ENCODE measurements at places on chromosomes 4 and X.

DNA sequence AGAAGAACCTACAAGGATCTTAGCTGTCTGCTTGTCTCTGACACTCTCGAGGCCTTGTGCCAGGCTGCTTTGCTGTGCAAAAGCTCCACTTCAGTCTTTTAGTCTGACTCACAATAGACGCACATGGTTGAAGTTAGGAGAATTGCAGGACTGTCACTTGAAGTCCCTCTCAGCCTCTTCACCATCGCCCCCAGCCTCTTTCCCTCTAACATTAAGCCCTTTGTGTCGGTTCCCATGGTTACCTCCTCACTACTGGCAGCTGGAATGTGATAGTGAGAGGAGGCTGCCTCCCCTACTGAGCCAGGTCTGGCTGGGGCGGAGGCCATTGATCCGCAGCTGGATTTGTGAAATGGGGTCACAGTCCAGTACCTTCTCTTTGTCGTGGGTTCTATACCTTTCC lies 201.8 kb downstream of the SOWAHB start:
- DNase-seq = no peak

- DNase-seq = no peak
These were observed 17.4 kb downstream of the SORCS2 start for GRCh38 chr4:7209699-7210098.

GRCh38 chr4:57588557-57588956 lies 478.4 kb upstream of the IGFBP7 start:
- no peak for DNase-seq

GRCh38 chrX:45360571-45360970 lies 159.9 kb upstream of the DIPK2B start:
- no peak for DNase-seq

DNA sequence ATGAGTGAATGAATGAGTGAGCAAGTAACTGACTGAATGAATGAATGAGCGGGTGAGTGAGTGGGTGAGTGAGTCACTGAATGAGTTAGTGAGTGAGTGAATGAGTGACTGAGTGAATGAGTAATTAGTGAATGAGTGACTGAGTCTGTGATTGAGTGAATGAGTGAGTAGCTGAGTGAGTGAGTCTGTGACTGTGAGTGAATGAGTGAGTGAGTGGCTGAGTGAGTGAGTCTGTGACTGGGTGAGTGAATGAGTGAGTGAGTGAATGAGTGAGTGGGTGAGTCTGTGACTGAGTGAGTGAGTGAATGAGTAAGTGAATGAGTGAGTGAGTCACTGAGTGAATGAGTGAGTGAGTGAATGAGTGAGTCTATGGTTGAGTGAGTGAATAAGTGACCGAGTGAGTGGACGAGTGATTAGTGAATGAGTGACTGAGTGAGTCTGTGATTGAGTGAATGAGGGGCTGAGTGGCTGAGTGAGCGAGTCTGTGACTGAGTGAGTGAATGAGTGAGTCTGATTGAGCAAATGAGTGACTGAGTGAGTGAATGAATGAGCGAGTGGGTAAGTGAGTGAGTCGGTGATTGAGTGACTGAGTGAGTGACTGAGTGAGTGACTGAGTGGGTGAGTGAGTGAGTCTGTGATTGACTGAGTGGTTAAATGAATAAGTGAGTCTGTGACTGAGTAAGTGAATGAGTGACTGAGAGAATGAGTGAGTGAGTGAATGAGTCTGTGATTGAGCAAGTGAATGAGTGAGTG lies 223.0 kb upstream of the PSAPL1 start:
- DNase-seq = no peak

GRCh38 chrX:107576841-107577240 lies 51.5 kb upstream of the PRPS1 start:
- DNase-seq = no peak

DNA sequence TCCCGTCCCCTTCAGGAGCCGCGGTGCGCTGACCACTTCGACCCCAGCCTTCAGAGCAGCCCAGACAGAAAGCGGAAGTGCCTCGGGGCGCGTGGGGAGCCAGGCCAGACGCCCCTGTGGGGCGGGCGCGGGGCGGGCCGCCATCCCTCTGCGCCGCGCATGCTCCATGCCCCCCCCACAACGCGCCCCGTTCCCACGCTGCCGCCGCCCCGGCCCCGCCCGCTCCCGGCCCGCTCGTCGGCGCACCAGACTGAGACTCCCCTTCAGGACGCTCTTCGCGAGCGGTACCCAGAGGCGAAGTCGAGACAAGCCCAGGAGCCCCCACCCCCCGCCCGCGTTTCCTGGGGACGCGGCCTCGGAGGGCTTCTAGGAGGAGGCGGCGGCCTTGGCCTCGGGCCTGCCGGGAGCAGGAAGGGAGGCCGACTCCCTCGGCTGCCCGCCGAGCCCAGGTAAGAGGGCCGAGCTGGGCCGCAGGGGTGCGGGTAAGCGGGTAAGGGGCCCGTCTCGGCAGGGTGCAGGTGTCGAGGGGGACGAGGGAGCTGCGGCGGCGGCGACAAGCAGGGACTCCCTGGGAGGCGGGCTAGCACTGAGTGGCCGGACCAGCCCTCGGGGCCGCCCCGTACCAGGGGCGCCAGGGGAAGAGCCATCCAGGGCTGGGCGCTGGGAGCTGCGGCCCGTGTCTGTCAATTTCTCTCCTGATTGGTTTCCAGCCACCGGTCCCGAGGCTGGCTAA lies at the start of gene ZFP92:
Gene ZFP92, plus strand, starts transcription at position 218 of the 733 bp plus-strand sequence. CDS start 6,851 bp downstream, outside the sequence.
- no peak for DNase-seq

DNA sequence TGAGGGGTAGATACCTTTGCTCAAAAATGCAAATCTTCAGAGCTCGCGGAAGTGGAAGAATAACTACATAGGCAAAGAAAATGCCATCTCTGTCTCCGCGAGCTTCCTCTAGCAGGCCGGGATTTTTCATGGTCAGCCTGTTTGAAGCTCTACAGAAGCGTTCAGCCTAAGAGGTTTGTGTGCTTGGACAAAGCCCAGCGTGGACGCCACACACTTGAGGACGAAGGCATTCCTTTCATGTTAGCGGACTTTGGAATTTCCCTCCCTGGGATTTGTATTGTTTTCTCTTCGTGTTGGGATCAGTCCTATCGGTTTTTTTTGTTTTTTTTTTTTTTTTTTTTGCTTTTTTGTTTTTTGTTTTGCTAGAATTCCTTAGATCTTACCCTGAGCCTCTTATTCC lies 53.7 kb downstream of the SMIM31 start:
- DNase-seq = no peak

GRCh38 chr4:82358847-82359246 lies 14.9 kb downstream of the HNRNPD start:
- no peak for DNase-seq

DNA sequence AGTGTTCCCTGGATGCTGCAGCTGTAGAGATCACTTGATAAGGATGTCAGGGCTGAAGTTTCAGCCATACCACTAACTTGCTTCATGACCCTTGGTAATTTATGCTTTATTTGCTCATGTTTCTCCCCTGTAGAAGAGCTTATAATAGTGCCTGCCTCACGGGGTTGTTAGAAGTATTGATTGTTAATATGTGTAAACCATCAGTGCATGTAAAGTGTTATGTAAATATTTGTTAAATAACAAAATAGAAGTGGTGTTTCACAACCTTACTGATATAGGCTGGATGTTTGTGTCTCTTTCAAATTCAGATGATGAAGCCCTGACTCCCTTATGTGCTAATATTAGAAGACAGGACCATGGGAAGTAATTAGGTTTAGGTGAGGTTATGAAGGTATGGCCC lies 1.5 kb upstream of the CXCL2 start:
- no peak for DNase-seq

DNA sequence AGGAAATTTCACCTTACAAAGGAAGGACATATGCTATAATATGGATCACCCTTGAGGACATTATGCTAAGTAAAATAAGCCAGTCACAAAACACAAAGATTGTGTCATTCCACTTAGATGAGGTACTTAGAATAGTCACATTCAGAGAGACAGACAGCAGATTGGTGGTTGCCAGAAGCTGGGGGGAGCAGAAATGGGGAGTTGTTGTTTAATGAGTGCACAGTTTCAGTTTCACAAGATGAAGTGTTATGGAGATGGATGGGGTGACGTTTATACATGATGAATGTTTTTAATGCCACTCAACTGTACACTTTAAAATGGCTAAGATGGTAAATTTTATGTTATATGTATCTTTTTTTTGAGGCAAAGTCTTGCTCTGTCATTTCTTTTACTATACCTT lies 14.8 kb upstream of the SPON2 start:
- no peak for DNase-seq

- no peak for DNase-seq
These were observed 97.1 kb downstream of the NFKB1 start for GRCh38 chr4:102598086-102598761.

DNA sequence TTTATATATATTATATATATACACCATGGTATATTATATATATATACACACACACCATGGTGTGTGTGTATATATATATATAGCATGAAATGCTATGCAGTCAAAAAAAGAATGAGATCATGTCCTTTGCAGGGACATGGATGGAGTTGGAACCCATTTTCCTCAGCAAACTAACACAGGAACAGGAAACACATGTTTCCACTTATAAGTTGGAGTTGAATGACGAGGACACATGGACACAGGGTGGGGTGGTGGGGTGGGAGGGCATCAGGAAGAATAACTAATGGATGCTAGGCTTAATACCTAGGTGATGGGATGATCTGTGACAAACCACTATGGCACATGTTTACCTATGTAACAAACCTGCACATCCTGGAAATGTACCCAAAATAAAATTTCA lies 293.6 kb upstream of the NDST3 start:
- no peak for DNase-seq

- no peak for DNase-seq
These were observed 35.2 kb upstream of the TADA2B start for GRCh38 chr4:7007944-7008343.

GRCh38 chrX:43750248-43750676 lies 94.2 kb downstream of the MAOA start:
- peak; percentile 14 for DNase-seq

- DNase-seq = no peak
These were observed 6.2 kb upstream of the DCTD start for GRCh38 chr4:182923366-182923765.

DNA sequence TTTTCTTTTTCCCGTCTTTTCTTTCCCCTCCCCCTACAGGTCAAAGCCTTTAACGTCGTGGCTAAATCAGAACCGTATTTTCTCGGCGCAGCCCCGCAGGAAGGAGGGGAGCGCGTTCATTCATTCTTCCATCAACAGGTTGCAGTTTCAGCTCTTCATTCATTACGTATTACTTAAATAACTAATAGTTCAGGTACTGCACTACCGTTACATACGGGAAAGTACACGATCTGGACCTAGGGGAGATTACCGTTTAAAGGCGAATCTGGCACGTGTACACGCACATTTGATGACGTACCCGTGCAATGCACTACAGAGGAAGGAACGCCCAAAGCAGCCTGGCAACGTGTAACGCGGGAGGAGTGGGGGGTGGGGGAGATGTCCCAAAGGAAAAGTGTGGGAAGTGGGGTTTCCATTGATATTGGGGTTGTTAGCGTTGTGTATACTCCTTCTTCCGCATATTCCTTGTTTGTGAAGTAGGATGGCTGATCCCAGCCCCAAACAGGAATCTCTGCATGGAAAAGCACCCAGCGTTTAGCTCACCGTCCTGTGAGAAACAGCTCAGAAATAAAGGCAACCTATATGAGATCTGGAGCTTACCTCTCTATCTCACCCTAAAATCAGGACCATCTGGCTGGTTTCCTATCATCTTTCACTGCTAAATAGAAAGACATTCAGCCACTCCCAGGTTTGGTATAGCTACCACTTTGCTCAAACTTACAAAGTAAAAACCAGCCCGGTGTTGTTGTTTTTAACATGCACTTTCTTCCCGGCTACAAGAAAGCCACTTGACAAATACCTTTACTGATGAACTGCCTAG lies 585 bp upstream of the SEC24D start:
- DNase-seq = peak; percentile 12

- DNase-seq = peak; percentile 25
These were observed at the start of gene HPSE for GRCh38 chr4:83334425-83335241. Gene HPSE (minus strand): TSS chr4:83334848. CDS start chr4:83334782, 66 bp downstream.

DNA sequence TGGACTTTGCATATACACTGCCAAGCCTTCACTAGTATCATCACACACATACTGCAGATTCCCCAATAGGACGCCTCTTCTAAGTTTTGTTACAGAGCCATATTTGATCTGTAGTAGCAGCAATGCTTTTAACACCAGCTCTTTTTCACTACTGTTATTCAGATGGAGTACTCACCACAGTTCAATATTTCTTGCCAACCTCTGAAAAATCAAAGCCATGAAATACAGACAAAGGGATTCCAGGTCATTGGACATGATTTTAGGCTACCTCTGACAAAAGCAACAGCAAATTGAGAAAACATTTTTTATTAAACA lies 390.7 kb upstream of the ADGRL3 start:
- DNase-seq = no peak

DNA sequence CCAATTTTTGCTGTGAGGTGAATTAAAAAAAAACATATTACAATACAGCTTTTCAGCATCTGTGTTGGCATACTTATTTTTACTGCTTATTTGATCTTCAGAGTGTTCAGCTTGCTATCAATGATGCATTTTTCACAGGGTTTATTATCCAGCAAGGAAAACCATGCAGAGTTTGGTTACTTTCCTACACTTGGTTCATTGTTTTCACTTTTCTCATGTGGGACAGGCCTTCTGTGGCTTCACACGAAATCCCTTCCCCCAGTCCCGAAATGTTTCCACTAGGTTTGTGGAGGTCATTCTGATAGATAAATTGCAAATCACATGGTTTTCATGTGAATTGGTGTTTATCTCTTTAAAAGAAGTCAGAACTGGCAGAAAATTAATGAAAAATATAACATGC lies 205.8 kb downstream of the SPCS3 start:
- no peak for DNase-seq

- no peak for DNase-seq
These were observed 148.3 kb upstream of the DGKK start for GRCh38 chrX:50618788-50619558.

GRCh38 chrX:111375747-111376146 lies 36.2 kb downstream of the DCX start:
- DNase-seq = no peak

DNA sequence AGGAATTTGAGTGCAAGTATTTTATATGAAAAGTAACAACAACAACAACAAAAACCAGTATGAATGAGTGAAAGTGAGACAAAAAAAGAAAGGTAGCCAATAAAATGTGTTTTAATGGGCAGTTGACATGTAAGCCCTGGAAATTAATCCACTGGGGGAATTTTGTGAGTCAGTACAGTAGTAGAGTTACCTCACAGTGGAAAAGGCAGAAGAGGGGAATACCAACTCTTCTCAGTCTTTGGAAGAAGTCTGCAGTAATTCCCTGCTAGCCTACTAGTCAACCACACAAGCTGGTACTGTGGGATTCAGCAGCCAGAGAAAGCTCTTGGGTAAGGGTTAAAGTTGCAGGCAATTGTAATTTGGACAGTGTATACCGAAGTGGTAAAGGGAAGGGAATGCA lies 76.3 kb upstream of the IL15 start:
- no peak for DNase-seq

- no peak for DNase-seq
These were observed 261.6 kb upstream of the STS start for GRCh38 chrX:6885909-6886308.

Measured in right renal pelvis (tissue), 4 donors.